ENCODE measurements at places on chromosomes 6 and 20.
A peak's percentile ranks its signal among the peaks of the same experiment; 100 is the strongest.

- no peak for DNase-seq
These were observed 72.6 kb downstream of the CDKAL1 start for GRCh38 chr6:20606831-20607230.

DNA sequence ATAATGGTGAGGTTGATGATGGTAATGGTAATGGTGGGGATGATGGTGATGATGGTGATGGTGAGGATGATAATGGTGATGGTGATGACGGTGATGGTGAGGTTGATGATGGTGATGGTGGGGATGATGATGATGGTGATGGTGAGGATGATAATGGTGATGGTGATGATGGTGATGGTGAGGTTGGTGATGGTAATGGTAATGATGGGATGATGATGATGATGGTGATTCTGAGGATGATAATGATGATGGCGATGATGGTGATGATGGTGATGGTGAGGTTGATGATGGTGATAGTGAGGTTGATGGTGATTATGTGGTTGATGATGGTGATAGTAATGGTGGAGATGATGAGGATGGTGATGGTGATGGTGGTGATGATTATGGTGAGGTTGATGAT is 9.7 kb downstream of the BPI start:
- DNase-seq, result no peak

DNA sequence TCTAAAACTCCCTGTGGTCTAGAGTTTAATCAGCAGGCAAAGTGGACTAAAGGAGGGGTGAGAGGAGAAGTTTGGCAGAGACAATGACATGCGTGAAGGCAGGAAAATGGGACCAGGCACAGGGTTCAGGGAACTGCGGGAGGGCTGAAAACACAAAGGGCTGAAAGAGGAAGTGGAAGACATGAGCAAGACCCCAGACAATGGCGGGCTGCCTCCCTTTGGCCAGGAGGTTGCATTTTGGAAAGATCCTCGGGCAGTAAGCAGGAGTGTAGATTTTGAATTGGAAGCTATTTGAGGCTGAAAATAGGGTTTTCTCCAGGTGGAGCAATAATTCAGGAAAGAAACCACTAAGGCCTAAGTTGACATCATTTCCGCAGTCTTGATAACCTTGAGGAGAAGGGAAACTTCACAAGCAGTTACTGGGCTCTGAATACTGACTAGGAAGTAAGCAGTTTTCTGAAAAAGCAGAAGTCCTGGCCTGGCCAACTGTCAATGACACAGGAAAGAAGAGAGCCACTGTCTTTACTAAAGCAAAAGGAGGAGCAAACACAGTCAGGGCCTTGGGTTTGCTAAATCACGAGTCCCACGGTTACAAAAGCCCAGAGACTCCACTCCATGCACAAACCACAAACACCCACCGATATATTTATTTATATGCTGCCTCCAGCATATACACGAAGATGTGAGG is 3.4 kb downstream of the LY86 start:
- DNase-seq, result peak; percentile 94

GRCh38 chr6:122068291-122068769 is 331.1 kb upstream of the HSF2 start:
- no peak for DNase-seq

- no peak for DNase-seq
These were observed 352.1 kb upstream of the SOX4 start for GRCh38 chr6:21241231-21242130.

- DNase-seq, result peak; percentile 64
These were observed 37.7 kb downstream of the MAP3K4 start for GRCh38 chr6:161029195-161029809.

GRCh38 chr6:144418959-144419545 is 133.9 kb downstream of the UTRN start:
- DNase-seq, result no peak

DNA sequence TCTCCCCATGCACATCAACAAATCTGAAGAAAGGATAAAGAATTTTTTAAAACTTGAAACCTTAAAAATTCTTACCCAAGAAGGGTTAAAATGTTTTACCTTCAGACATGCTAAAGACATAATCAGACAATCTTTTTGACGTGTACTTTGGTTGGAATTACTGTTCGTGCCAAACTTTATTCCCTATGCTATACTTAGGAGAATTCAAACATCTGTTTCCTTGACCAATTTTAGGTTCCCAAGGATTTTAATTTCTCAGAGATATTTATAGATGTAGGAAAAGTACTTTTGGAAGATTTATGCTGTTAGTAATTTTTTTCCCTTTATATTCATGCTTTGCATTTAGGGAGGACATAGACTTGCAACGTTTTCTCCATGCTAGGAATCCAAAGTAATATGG is 108.4 kb downstream of the AFG1L start:
- no peak for DNase-seq

- no peak for DNase-seq
These were observed 245.2 kb downstream of the PHACTR1 start for GRCh38 chr6:12961761-12962160.

DNA sequence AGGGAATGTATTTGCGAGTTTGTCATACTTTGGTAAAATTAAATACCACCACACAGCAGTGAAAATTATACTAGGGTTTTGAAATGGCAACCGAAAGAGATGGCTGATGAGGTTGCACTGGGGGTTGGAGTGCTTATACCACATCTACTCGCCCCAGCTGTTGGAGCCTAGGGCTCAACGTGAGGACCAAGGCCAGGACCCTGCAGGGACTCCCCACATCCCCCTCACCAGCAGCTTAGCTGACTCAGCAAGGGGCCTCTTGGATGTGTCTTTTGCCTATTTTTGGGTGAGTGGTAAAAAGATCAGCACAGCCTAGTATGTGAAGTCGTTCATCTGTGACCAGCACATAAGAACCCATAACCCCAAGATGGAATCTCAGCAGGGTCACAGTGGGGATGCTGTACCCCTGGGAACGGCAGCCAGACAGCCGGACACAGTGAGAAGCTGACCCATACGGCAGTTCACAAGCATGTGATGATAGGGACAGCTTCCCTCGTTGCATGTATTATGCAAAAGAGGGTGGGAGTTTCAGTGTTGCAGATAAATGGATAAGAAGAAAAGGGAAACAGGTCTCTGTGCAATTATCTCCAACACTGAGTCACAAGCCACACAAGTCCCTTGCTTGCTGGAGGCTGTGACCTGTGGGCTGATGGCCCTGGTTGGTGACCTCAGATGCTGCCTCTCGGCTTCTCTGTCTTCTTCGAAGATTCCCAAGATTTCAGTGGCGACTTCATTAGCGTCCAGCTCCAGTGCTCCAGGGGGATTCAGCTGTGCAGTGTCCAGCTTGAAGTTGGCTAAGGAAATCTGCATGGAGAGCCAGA is 20.9 kb upstream of the SPO11 start:
- DNase-seq, result peak; percentile 60

DNA sequence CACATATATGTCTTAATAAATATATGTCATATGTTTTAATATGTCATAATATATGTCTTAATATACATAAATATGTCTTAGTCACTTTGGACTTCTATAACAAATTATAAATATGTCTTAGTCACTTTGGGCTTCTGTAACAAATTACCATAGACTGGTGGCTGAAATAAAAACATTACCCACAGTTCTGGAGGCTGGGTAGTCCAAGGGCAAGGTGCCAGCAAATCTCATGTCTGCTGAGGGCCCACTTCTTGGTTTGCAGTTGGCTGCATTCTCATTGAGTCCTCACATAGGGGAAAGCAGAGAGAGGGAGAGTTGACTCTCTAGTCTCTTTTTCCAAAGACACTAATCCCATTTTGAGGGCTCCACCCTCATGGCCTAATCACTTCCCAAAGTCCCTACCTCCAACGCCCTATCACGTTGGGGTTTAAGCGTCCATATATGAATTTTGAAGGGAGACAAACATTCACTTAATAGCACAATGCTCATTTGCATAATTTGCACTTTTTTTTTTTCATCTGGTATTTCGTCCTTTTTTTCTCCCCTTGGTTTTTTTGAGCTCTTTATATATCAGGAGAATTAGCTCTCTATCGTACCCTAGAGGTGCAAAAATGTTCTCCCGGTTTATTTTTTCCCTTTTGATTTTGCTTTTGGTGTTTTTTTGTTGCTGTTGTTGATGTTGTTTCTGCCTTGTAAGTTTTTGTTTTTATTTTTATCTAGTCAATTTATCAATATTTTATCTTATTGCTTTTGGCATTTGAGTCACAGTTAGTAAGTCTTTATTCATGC is 266.4 kb downstream of the PLCB1 start:
- DNase-seq, result no peak

- no peak for DNase-seq
These were observed 60.5 kb upstream of the EXOC2 start for GRCh38 chr6:753486-753885.

- peak; percentile 71 for DNase-seq
These were observed 304.9 kb downstream of the CDH26 start for GRCh38 chr20:60262967-60263603.

DNA sequence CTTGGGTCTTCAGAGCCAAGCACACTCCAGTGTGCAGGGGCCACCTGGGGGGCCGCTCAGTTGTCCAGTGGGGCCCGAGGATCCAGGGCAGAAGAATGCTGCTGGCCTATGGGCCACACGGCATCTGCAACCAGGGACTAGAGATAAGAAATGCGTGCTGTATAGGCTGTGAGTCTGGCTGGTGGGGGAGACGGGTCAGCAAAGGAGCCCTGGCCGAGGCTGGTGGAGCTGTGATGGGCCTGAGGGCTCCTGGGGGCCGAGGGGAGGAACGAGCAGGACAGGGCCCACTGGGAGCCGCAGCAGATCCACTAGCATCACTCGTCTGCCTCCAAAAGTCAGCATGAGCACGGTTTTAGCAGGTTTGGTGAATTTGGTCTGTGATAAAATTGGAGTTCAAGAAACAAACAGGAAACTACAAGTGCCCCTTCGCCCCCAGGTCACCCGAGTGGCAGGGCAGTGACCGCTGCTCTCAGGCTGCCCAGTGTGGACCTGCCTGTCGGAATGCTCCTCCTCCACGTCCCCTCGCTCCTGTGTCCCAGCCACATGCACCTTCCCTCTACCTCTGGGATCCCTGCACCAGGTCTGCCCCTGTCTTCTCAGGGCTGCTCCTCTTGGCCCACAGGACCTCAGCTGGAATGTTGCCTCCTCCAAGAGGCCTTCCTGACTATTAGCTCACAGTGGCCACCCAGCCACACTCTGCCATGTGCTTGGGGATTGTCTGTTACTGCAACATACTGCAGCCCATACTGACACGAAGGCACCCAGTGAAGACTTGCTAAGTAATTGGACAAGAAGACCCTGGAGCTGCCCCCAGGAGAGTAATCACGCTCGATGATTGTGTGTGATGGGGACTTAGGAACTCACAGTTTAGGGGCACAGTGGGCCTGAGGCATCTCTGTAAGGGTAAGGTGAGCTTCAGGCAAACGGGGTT is 10.9 kb downstream of the ACSS1 start:
- DNase-seq, result no peak

GRCh38 chr6:144195671-144196270 is 45.5 kb downstream of the STX11 start:
- no peak for DNase-seq

- DNase-seq, result no peak
These were observed 5.8 kb downstream of the ANGPT4 start for GRCh38 chr20:910132-910869.

DNA sequence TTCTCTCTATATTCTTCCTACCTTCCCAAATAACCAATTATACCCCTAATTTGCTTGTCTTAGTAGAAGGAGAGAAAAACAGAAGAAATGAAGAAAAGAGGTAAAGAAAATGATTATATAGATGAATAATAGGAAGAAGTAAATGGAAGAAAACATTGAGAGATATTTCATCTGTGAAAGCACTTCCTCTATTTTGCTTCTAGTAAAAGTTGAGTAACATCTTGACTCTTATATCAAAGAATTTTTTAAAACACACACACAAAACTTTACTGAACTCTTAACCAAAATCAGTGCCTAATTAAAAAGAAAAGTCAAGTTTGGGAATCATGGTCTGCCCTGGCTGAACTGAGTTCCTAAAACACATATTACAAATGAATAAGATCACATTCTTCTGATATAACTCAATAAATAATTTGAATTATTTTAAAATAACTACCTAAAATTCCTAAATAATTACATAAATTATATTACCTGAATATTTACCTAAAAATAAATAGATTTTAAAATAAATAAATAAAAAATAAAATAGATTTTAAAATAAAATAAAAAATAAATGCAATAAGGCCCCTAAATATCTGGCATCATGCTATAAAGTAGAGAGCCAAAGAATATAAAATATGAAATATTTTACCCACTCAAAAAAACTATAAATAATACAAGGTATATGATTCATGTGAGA is 8.8 kb downstream of the SLC17A2 start:
- DNase-seq, result no peak

DNA sequence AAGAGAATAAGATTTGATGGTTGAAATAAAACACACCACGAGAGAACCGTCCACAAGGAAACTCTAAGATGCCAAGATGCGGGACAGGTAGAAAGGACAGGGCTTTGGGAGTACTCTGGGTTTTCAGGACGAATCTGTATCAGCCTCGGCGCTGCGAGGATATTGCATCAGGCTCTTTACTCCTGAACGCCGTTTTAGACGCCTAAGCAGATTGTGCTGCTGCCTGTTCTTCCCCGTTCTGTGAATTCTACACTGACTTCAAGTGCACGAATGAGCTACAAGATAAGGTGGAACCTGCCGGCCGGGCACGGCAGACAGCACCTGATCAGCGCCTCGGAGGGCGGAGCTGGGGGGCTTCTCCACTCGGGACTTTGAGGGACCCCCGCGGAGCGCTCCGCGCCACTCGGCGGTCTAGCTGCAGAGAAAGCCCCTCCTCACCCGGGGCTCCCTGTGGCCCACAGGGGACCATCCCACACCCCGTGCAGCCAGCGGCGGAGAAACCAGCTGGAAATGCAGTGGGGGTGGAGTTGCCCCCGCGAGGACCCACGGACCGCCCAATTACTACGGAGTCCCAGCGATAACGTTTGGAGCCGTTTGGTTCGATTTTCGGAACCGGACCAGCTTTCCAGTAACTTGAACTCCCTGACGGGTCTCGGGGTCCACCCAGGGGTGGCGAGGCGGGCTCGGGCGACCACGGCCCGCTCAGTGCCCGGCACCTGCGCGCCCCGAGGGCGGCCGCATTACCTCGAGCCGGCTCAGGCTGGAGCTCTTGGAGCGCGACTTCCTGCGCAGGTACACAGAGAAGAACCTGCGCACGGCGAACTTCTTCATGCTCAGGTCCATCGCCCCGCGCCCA is 646 bp downstream of the RPS6KA2 start:
- peak; percentile 27 for DNase-seq

DNA sequence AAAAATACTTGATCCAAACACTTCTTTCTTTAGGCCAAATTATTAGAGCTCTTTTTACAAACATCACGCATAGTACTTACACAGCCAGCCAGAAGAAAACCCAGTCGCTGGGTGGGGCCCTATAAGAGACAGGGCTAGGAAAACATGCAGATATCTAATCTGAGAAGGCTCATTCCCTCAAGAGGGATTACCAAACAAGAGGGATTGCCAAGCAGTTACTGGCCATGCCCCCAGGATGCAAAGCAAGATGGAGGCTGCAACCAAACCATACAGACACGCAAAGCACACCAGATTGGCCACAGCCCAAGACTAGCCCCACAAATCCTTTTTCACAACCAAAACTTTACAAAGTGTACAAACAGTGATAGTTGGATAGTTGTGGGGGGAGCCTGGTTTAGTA is 1235.4 kb upstream of the GJE1 start:
- DNase-seq, result peak; percentile 62

GRCh38 chr6:79628466-79629288 is 2.5 kb upstream of the SH3BGRL2 start:
- no peak for DNase-seq

Data from inflammatory macrophage treated with lipopolysaccharide for 1 hour (primary cell).